H9 (cell line): ENCODE measurements at places on chromosomes 7 and 10.

DNA sequence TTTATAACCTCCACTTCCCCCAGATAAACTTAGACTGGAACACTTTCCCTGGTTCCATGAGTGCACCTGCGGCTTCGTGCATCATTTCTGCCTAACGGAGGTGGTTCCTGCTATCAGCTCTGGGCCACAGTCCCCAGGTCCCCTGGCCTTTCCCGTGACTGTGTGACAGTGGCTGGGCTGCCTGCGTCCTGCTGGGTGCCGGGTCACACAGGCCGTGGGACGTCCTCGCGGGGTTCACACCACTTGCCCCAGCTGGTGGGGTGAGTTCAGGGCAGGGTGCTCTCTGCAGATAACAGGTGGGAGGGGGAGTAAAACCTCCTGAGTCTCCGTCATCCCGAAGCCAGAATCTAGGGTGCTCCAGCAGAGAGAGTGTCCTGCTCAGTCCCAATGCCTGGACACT, 58.7 kb upstream of the CFAP46 start:
- no peak for DNase-seq

DNA sequence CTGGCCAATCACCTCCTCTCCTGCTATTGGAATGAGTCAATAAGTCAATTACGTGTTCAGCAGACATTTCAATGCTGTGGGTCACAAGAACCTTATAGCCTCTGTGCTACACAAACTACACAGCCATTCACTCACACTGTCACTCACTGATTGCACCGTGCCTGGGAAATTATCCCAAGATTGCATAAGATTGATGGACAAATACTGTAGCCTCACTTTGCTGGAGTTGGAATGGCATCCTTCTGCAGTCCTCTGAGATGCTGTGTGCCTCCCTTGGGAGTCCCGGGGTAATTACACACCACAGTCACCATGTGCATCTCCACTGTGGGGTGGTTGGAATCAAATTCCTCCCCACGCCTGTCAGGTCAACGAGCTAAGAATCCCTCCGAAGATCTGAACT, 358.7 kb upstream of the MGMT start:
- no peak for DNase-seq

DNA sequence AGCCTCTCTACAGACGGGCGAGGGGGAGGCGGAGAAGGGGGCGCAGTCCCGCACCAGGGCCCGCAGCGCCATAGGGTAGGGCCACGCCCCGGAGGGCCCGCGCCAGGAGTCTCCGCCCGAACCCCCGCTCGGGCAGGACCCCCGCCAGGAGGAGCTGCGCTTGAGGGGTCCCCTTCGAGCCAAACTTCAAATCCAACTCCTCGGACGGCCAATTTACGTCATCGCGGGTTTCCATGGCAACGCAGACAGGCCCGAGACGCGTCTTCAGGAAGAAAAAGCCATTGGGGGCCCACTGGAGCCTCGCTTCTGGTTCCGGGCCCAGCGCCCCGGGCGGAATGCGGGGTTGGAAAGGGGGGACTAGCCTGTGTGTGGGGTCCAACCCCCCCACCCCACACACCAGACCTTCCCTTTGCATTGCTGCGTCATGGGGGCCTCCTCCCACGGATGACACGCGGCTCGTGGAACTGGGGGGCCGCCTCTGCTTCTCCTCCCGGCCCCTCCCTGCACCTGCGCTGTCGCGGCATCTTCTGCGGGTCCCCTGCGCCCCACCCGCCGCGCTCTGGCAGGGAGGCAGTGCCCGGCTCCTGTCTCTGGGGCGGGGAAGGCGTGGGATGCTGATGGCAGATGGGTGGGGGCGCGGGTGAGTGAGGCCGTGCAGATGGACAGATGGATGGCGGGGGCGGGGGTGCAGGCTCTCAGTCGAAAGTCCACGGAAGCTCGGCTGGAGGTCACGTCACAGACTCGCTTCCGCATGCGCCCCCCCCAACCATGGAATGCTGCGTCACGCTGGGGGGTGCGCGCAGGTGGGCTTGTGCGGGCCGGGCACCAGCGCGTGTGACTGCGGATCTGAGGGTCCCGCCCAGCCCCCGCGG, 1.2 kb downstream of the CALY start:
- DNase-seq = peak; percentile 65

DNA sequence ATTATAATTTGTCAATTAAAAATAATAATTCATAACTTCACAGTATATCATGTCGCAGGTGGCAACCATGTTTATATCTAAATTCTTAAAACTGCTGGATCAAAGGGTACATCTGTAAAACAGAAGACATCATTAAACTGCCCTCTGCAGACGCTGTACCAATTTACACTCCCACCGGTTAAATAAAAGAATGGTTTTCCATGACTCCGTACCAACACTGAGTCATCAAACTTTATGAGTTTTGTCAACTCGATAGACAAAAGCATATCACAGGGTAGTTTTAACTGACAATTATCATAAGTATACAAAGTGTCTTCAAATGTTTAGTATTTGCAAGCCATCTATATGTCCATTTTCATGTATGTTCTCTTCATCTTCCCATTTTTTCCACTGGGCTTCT, 5.7 kb upstream of the GSTK1 start:
- DNase-seq = no peak

DNA sequence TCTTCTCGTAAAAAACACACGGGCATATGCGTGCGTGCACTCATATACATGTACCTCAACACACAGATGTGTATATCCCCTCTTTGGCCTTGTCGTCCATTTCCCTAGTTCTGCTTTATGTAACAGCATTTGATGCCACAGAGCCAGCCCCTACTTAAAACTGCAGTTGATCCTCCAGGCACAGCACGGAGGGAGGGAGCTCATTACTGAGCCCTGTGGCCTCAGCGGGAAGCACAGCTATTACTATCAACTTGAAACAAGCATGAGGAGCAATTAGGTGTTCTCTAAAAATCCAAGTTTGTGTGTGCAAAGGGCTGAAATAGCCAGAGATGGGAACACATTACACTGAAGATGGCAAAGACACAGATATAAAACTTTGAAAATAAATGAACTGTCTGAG, 580.9 kb downstream of the GLRX3 start:
- no peak for DNase-seq

- DNase-seq = no peak
These were observed 280.9 kb upstream of the HGF start for GRCh38 chr7:82050792-82051191.

DNA sequence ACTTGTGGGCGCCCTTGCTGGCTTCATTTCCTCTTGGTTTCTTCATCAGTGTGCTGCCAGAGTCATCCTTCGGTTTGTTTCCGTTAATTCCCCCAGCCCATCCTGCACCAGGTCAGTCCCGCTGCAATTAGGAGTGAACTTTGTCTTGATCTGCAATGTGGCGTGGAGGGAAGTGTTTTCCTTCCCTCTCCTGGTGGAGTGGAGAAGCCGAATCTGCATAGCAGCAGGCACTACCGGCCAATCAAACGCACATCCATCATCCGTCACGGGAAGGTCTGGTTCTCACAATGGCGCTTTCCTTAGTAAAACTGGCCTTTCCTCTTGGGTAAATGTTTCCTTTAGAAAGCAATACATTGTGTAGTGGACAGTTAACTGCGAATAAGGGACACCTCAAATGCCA, 337.5 kb downstream of the CXCL12 start:
- no peak for DNase-seq

DNA sequence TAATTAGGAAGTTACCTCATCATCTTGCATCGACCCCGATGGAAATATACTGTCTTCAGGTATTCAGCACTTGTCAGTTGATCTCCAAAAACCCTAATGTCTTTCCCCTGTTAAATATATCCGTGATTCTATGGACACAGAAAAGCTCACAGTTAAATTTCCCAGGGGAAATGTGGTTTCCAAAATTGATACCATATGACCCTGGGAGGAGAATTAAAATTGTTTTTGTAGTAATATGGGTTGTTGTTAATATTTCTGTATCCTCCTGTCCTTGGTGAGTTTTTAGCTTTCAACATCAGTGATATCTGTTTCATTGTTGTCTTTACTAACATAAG, 132.1 kb downstream of the CELF2 start:
- DNase-seq = no peak

- no peak for DNase-seq
These were observed 22.3 kb upstream of the FAM133B start for GRCh38 chr7:92612501-92612900.

GRCh38 chr10:86497621-86498020, 24.0 kb downstream of the WAPL start:
- DNase-seq = no peak

GRCh38 chr10:29798921-29799690, 164.3 kb upstream of the SVIL start:
- no peak for DNase-seq

DNA sequence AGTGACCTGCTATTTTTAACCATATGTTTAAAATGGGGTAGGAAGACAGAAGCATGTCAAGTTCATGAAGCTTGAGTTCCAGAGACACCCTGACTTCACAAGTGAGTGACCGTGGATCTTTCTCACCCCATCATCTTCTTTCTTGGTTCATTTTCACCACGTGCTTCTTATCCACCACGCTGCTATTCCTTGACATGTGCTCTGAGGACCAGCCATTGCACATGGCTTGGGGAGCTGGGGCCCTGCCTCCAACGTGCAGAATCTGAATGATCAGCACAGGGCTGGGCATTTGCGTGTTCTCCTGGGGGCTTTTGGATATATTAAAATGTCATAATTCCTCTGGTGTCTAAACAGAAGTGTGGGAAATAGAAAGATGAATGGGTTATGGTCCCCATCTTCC, 25.0 kb upstream of the GTPBP4 start:
- DNase-seq = no peak

DNA sequence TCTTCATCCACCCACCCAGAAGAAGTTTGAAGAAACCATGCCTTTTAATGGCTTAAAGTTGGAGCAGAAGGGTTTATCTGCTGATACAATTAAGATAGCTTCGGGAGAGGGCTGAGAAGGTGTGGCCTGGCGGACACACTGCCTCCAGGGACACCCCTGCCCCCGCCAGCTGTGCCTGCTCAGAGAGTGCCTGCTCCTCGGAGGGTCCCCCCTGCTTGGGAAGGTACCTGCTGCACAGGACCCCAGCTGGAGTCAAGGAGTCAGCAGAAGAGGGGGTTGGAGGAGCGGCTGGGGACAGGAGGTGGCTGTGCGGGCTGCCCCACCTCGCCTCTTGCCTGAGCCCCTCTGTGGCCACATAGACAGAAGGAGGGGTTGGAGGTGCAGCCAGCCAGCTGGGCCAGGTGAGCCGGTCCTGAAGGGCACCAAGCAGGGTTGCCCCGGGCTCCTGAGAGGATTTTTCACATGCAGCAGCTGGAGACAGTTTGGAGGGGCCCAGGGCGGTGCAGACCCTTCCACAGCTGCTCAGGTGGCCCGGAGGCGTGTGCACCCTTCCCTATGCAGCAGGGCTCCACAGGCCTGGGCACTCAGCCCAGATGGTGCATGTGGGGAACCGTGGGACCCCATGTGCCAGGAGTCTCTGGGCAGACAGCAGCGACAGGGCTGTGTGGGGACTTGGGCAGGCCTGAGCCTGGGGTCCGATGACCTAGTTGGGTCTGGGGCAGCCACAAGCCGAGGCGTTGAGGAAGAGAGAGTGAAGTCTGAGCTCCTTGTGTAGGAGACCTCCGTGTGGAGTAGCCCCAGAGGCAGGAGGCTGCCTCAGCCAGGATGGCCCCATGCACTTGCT, 118.9 kb downstream of the INPP5A start:
- no peak for DNase-seq

- no peak for DNase-seq
These were observed 1.1 kb upstream of the UMAD1 start for GRCh38 chr7:7639421-7639820.

- no peak for DNase-seq
These were observed 40.4 kb downstream of the TMEM270 start for GRCh38 chr7:73901231-73901822.

- DNase-seq = no peak
These were observed 296.4 kb downstream of the ADARB2 start for GRCh38 chr10:1440897-1441296.

DNA sequence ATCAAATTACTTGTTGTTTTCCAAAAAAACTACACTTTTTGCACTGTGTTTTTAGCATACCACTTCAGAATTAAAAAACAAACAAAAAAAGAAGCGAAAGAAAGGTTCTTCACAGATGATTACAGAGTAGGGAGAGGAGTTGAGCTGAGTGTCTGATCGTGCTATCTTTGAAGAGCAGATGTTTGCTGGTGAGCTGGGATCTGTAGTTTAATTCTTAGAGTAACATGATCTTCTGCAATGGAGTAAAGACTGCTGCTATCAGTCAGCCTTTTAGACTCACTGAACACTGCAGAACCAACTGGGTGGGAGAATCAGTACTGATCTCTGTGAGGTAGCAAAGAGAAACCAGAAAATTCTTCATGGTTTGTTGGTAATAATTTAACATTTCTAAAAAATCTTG, 1197.8 kb upstream of the SORCS1 start:
- no peak for DNase-seq

DNA sequence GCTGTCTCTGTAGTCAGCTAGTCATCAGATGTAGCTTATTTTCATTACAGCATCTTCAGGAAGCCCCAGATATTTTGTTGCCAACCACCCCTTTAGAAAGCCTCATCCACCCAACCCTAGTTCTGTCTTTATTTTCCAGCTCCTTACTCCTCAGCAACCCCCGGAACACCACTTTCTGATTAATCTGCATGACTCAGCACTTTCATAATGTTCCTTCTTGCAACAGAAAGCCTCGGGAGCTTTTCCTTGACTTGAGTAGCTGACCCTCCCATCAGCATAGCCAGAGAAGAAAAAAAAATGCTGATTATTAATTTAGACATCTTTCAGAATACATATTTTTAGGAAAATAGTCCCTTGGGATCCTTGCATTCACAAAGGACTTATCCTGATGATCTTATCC, 244.0 kb upstream of the CXCL12 start:
- DNase-seq = no peak

GRCh38 chr10:36178616-36179015, 536.5 kb upstream of the FZD8 start:
- DNase-seq = no peak

DNA sequence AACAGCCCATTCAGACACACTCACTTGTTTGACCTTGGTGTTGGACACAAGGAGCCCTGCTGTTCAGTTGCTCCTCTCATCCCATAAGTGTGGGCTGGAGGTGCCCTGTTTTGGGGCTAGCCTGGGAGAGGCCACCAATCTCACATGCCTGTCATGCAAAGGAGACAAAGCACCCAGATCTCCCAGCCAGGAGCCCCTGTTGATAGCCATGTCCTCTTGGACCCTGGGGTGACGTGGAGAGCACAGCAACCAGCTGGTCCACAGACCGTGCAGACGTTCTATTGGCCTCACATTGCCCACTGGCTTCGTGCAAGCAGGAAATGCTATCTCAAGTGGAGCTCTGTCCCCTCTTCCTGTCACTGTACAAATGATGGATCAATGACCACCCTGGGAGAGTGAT, 240.8 kb downstream of the RPS24 start:
- no peak for DNase-seq

DNA sequence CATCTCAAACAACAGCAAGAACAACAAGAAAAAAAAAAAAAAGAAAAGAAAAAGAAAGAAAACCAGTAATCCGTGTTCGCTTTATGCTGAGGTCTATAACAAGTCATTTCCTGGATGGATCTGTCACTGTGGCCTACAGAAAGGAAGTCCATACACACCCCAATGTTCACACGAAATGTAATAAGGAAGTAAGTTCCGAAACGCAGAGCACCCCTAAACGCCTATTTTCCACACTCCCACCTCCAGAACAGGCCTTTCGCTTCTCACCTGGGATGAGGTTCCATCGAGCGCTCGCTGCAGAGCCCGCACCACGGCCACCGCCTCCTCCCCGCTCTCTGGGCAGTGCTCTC, 735 bp downstream of the ZNF394 start:
- no peak for DNase-seq

GRCh38 chr7:141609576-141609975, 58.4 kb downstream of the AGK start:
- peak; percentile 68 for DNase-seq

- no peak for DNase-seq
These were observed 5.1 kb downstream of the ITPRIP start for GRCh38 chr10:104333032-104333727.
